ENCODE measurements at places on chromosomes 7 and 10.

DNA sequence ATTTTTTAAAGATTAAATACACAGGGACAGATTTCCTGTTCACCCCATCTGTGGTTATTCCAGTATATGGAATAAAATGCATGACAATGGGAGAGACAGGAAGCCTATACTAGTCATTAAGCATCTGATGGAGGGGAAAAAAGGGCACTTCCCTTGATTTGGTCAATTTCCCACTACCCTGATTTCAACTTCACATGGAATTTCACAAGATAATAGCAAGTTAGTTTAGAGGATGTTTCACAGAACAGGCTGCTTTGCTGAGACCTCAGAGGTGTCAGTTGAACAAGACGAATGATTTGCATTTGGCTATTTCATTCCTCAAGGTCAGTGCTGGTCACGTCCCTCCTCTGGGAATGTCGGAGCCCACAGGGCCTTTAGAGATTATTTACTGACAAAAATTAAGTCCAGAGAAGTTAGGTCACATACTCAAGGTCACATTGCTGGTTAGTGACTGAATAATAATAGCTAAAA lies 4.7 kb upstream of the ITPRIP start:
- DNase-seq, result no peak

DNA sequence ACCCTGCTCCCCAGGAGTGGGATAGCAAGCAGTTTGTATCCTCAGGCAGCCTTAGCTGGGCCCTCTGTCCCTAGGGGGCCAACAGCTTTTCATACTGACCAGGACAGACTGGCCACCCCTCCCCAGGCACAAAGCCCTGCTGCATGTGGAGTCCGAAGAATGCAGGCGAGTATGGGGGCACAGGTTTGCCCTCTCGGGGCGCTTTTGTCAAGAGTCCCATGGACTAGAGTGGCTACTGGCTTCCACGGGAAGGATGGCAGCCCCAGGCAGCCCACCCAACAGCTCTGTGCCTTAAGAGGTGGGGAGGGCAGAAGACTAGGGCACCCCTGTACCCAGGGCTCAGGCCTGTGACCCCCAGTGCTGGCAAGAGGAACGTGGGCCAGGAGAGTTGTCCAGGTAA lies 10.7 kb downstream of the CXCL12 start:
- no peak for DNase-seq

GRCh38 chr10:71649631-71650030 lies 69.9 kb downstream of the C10orf105 start:
- no peak for DNase-seq

DNA sequence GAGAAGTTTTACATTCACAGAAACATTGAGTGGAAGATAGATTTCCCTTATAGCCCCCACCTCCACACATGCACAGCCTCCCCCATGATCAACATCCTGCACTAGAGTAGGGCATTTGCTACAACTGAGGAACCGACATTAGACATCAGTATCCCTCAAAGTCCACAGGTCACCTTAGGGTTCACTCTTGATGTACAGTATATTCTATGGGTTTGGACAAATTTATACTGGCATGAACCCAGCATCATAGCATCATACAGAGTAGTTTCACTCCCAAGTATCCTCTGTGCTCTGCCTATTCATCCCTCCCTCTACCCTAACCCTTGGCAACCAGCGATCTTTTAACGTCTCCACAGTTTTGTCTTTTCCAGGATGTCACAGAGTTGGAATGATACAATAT lies 64.4 kb downstream of the VSTM4 start:
- DNase-seq, result no peak

DNA sequence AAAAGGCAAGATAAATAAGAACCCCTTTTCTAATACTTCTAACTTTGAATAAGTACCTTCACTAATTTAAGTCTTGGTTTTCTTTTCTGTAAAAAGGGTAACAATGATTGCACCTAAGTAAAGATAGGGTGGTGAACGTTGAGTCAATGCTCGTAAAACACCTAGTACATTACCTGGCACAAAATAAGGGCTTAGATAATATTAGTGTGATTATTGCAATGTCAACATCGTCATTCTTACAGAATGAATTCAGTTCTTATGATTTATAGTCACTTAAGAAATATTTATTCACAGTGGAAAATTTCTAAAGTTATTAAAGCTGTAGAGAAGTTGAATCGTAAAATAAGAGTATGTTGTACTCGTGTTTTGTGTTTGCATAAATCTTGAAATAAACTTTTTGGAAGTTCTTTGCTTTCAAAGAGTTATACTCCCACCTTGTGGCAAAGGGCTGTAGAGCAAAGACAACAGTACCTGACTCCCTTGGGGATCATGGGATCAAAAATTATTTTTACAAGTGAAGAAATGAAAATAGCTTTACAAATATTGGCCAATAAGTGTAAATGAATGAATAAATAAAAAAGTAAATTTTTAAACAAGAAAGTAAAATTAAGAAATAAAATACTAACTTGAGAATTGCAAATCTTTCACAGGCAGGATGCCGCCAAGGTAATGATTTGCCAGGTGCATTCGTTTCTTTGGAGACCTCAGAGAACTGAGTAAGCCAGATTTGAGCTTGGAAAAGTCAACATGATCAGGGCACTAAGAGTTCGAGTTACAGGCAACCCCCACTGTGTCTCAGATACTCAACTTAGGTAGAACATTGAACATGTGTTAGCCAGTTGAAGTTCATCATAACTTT lies 285.8 kb upstream of the CACNA2D1 start:
- DNase-seq, result no peak

DNA sequence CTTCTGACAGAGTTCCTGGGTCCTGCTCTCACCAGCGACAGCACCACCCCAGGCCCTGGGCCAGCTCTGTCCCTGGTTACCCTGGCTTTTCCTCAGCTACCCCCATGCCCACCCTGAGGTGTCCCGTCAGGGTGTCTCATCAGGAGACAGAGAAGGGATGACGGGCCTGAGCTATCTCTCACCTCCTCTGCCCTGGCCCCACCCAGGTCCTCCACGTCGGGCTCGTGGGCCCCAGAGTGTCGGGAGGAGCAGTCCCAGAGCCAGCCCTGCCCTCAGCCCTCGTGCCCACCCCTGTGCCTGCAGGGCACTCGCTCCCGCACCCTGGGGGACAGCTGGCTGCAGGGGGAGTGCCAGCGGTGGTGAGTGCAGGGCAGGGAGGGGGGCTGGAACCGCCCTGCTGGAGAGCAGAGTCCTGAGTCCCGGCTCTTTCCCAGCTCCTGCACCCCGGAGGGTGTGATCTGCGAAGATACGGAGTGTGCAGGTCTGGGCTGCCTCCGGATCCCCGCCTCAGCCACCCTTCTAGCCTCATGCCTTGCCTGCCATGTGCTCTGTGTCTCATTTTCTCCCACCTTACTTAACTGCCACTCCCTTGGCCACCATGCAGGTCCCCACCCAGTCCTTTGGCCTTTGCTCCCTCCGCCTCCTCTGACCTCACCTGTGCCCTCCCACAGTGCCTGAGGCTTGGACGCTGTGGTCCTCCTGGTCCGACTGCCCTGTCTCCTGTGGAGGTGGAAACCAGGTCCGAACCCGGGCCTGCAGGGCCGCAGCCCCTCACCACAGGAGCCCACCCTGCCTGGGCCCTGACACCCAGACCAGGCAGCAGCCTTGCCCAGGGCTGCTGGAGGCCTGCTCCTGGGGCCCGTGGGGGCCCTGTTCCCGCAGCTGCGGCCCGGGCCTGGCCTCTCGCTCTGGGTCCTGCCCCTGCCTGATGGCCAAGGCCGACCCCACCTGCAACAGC lies 16.7 kb upstream of the ZNF862 start:
- DNase-seq, result no peak

- no peak for DNase-seq
Measured at GRCh38 chr10:80596391-80597257, 58.9 kb downstream of the SH2D4B start.

DNA sequence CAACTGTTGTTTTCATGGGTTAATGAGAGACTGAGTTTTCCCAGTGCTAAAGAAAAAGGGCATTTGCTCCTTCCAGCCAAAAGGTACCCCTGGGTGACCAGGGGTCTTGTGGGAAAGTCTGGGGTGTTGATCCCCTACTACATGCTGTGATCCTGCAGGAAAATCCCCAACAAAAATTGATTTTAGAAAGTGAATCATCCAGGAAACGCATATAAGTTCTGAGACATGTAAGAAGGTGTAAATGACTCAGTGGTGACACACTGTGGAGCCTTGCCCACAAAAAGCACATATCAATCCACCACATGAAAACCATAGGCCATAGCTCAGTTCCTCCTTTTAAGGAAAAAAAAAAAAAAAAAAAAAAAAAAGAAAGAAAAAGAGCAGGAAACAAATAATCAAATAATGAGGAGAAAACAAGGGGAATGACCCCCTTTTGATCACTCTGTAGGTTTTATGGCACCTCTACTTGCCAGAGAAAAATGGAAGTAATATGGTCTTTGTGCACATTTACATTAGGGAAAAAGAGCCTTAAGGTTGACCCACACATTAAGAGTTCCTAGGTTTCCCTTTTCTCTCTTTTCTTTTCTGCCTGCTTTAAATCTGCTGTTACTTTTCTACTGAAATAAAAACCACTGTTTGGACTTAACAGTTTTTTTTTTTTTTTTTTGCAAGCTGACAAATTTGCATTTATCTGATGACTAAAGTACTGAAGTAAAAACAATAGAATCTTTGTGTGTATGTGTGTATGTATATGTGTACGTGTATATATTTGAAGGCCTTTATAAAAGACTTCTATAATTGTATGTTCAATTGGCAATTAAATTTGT lies 386.0 kb downstream of the KIF20B start:
- DNase-seq, result no peak

DNA sequence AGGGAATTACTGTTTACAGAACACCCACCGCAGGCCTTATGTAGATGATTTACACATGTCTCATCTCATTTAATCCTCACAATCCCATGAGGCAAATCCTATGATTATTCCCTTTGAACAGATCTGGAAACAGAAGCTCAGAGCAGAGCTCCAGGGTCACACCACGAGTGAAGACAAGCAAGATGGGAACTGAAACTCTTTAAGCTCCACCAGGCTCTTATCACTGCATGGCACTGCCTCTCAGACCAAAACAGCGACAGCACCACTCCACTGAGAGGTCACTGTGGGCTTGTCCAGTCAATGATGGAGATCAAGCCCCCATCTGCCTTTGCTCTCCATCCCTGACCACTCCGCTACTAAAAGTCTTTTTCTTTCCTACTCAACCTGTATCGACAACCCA lies 5.9 kb downstream of the GRID1 start:
- DNase-seq, result no peak

DNA sequence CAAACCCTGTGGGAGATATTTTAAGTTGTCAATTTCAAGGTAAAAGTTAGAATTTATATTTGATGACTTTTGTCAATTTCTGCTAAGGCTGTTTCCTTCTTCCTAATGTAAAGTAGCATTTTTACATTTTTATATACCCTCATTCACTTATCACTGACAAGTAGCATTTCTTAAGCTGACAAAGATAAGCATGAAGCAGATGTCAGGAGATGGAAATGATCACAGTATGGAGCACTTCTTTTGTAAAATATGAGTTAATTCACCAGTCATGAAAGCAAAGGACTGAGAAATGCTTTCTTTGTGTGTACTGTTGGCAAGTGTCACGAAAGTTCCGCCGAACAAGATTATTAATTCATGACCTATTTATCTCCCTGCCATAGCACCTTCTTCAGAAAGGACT lies 503.9 kb downstream of the DNAJB9 start:
- DNase-seq, result no peak

DNA sequence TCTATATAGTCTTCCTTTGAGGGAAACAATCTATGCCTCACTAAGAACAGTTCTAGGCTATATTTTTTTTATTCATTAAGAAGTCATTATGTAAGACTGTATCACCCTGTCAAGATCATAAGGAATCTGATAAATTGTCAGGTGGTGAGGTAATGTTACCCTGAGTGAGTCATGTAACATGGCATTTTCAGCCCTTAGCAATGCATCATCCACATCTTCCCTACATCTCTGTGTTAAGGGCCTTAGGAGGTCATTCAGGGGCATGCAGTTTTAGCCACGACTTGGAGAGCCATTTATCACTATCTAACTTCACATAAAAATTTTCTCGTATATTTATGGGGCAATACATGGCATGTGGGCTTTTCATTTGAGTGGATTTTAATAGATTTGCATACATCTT lies 924.5 kb upstream of the MBL2 start:
- DNase-seq, result no peak

GRCh38 chr10:89738551-89739209 lies 37.3 kb downstream of the KIF20B start:
- no peak for DNase-seq

- DNase-seq, result no peak
Measured at GRCh38 chr10:31949266-31949665, 20.6 kb upstream of the ARHGAP12 start.

- DNase-seq, result no peak
Measured at GRCh38 chr10:37478381-37478780, 353.0 kb downstream of the ANKRD30A start.

GRCh38 chr10:68242051-68242450 lies 10.1 kb upstream of the ATOH7 start:
- DNase-seq, result no peak

DNA sequence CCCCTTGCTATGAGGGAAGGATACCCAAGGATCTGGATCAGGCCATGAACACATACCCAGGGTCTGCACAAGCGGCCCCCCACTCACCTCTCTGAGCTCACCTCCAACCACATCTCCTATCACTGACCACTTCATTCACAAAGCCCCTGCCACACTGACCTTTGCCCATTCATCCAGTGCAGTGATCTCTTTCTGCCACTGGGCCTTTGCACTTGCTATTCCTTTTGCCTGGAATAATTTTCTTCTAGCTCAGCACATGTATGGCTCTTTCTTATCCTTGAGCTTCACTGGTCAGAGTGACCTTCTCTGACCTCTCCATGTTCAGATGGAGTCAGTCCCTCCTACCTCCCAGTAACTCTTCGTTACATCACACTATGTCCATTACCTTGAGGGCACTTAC lies 48.3 kb downstream of the ADRA2A start:
- no peak for DNase-seq

GRCh38 chr7:74399006-74399405 lies 54.7 kb upstream of the GTF2IRD1 start:
- DNase-seq, result no peak

DNA sequence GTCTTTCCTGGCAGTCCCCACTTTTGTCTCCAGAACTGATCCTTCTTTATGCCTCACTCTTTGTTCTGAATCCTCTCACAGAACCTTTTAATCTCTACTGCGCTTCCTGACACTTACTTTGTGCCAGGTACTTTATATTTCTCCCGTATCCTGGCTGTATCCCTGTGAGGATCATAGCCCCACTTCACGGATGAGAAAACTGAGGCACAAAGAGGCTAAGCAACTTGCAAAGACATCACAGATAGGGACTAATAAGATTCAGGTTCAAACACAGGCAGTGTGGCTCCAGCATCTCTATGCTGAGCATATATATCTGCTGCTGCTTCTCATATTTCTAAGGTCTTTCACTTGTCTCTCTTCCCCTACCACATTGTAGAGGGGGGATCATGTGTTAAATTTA lies 116.7 kb downstream of the CHN2 start:
- DNase-seq, result no peak

DNA sequence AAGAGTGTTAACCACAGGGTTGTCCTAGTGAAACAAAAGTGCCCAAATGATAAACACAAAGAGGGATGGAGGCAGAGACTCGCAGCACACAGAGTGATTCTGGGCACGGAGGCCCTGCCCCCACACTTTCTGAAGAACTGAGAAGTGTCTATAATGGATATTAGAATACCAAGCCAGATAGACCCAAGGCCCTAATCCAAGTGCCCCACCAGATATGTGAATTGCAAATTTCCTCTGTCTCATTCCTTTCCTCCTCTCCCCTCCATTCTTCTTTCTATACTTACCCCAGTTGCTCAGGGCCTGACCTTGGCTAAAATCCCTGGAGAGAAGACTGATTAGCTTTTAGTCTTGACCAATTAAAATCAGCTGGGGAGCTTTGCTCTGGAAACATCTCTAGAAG lies 106.8 kb upstream of the AOAH start:
- DNase-seq, result no peak

- DNase-seq, result no peak
Measured at GRCh38 chr10:51838471-51838870, 139.1 kb upstream of the CSTF2T start.
